Effector CD4-positive, alpha-beta T cell (primary cell): ENCODE measurements at places on chromosomes 12 and 14.

- DNase-seq = no peak
These were observed 336.8 kb upstream of the RGS6 start for GRCh38 chr14:71595441-71595840.

- DNase-seq = no peak
These were observed 905.4 kb downstream of the SLC16A7 start for GRCh38 chr12:60501124-60501729.

- DNase-seq = no peak
These were observed 35.0 kb downstream of the PPP2R5C start for GRCh38 chr14:101796479-101796878.

GRCh38 chr12:101813117-101813516 is 17.6 kb downstream of the GNPTAB start:
- DNase-seq = no peak

- DNase-seq = no peak
These were observed 459.6 kb upstream of the RGS6 start for GRCh38 chr14:71472356-71473340.

GRCh38 chr12:93937812-93938211 is 210.6 kb upstream of the PLXNC1 start:
- DNase-seq = no peak

- no peak for DNase-seq
These were observed 440.4 kb downstream of the ADAMTS20 start for GRCh38 chr12:43111608-43112007.

DNA sequence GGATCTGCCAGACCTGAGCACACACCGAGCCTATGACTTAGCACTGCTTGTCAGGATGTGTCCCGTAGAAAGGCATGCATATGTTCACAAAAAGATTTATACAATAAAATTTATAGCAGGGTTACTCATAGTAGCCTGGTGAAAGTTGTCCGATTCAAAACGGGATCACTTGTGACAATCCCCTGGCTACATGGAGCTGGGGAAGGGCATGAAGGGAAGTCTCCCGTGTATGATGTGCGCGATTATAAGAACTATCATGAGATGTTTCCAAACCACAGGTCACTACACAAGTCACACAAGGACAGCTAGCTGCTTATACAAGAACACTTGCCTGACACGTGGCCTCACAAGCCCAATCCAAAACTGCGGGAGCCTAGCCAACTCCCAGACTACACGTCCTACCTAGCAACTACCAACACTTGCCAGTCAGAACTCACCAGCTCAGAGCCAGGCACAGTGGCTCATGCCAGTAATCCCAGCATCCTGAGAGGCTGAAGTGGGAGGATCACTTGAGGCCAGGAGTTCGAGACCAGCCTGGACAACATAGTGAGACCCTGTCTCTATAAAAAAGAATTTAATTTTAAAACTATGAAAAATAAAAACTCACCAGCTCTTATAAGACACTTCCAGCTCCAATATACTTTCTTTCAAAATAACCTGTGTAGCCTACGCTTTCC is 7.5 kb upstream of the CDCA4 start:
- no peak for DNase-seq
